ENCODE measurements at places on chromosomes 16 and 17.
A peak's percentile ranks its signal among the peaks of the same experiment; 100 is the strongest.

DNA sequence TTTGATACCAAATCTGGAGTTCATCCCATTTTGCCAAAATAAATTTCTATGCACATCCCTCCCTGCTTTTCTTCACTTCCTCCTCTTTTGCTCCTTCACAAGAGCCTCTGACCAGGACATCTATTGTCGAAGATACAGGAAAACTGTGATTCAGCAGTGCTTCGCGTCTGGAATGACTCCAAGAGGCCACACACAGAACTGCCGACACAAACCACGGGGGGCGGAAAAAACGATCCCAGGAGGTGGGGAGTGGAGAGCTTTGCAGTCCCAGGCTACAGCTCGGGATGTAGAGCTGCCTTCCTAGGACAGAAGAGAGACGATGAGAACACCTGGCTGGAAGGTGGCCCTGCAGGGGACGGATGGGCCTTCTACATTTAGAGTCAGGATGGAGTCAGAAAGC is 102.8 kb downstream of the XYLT1 start:
- no peak for DNase-seq

GRCh38 chr16:1639282-1639681 is 27.1 kb downstream of the CRAMP1 start:
- DNase-seq, result no peak

DNA sequence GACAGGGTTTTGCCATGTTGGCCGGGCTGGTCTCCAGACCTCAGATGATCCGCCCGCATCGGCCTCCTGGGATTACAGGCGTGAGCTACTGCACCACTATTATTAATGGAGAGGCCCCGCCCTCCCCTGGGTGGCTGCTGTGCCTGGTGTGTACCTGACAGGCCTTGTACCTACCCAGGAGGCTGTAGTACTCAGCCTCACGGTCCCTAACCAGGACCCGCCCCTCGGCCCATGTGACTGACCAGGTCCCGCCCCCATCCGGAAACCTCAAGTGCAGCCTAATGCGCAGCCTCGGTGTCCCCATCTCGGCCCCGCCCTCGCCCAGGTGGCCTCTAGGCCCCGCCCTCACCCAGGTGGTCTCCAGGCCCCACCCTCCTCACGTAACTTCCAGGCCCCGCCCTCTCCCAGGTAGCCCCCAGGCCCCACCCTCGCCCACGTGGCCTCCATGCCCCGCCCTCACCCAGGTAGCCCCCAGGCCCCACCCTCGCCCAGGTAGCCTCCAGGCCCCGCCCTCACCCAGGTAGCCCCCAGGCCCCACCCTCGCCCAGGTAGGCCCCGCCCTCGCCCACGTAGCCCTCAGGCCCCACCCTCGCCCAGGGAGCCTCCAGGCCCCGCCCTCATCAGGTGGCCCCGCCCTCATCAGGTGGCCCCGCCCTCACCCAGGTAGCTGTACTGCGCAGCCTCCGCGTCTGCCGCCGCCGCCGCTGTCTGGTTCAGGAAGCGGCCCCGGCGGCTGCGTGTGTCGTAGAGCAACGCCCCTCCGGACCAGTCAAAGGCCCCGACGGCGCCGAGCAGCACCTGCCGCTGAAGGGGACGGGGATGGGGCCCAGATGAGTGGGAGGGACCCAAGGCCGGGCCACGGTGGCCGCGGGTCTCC is 31.0 kb downstream of the HASPIN start:
- DNase-seq, result peak; percentile 81

GRCh38 chr16:51035110-51035498 is 116.0 kb downstream of the SALL1 start:
- no peak for DNase-seq

DNA sequence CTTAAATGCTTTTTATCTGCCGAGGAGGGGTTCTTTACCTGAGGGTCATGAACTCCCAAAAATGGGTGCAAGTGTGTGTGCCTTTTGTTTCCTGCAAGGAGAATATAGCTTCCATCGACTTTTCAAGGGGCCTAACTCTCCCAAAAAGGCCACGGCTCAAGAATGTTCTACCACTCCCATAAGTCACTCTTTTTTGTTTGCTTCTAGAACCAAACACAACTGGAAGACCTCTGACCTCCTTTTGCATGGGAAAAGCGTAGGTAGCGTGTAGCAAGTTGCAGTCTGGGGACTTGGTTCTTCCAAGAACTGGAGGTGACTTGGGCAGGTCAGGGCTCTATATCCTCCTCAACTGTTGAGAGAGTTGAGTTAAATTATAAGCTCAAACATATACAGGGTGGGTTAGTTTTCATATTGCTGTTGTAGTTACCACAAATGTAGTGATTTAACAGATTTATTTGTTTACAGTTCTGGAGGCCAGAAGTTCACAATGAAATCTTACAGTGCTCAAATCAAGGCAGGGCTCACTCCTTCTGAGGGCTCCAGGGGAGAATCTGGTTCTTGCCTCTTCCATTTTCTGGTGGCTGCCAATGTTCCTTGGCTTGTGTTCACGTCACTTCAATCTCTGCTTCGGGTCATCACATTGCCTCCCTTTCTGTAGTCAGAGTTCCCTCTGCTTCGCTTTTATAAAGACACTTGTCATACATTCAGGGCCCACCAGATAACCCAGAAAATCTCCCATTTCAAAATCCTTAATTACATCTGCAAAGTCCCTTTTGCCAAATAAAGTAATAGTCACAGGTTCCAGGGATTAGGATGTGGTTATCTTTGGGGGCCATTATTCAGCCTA is 1.4 kb downstream of the TMEM97 start:
- DNase-seq, result no peak

DNA sequence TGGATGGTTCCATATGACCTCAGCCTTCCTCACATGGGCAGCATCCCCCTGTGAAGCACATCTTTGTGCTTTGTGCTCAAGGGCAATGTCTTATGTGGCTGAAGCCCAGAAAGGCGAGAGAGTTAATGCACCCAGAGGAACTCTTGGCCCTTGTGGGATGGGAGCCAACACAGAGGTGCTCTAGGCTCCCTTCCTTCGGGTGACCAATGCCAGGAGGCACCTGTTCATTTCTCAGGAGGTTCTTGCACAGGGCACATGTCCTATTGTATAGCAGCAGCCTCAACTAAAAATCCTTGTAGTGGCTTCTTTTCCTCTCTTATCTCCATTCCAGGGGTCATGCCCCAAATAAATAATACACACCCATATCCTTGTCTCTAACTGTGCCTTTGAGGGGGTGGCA is 83.7 kb upstream of the DNAH9 start:
- DNase-seq, result no peak

GRCh38 chr17:76383546-76384221 is 725 bp upstream of the SPHK1 start:
- no peak for DNase-seq

DNA sequence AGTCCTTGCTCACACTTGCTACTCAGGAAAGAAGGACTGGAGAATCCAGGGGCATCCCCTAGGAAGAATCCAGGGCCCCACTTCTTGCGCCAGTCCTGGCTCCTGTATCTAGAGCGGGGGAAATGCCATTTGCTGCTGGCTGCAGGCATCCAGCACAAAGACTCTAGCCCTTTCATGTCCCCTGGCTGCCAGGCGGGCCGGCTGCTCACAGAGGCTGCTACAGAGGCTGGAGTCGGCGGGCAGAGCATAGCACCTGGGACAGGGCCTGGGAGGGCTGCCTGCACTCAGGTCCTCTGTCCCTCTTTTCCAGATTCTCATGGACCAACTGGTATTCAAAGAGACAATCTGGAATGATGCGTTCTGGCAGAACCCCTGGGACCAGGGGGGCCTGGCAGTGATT is 13.8 kb downstream of the SMIM5 start:
- no peak for DNase-seq

DNA sequence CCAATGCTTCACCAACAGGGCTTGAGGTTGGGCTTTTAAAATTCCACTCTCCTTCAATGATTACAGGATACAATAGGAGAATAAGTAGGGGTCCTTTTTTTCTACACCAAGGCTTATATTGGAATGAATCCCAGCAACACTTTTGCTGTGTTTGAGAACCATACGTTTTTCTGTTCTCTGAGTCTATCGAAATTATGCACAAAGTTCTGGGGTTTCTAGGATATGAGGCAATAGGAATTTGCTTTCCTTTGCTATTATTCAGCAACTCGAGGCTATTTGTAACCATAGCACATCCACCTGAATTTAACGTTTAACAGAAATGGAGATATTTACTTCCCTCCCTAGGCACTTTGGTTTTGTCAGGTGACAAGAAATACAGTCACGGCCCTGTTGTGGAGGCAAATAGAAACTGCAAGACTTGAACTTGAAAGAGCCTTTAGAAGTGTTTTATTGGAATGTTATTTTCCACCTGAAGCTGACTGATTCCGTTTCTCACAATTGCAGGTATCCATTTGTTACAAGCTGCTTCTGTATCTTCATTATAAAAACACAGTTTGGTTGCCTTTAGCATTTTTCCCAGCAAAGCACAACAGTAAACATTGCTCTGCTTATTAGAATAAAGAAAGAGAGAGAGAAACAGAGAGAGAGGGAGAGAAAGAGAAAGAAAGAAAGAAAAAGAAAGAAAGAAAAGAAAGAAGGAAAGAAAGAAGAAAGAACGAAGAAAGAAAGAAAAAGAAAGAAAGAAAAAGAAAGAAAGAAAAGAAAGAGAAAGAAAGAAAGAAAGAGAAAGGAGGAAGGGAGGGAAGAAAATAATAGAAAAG is 109.6 kb downstream of the HS3ST3A1 start:
- no peak for DNase-seq

GRCh38 chr17:28917465-28917864 is 14.6 kb upstream of the DHRS13 start:
- no peak for DNase-seq

- DNase-seq, result no peak
Observed at GRCh38 chr17:43328650-43329049, 70.1 kb upstream of the ARL4D start.

GRCh38 chr17:37708616-37709212 is 36.1 kb downstream of the HNF1B start:
- DNase-seq, result no peak

- DNase-seq, result no peak
Observed at GRCh38 chr17:44758414-44759085, at the start of gene ADAM11. Gene ADAM11 (plus strand): TSS chr17:44758988. CDS start chr17:44759200, 212 bp downstream.

GRCh38 chr16:2955438-2955778 is 8.7 kb upstream of the KREMEN2 start:
- no peak for DNase-seq

GRCh38 chr16:78749745-78750268 is 650.4 kb downstream of the WWOX start:
- DNase-seq, result no peak

DNA sequence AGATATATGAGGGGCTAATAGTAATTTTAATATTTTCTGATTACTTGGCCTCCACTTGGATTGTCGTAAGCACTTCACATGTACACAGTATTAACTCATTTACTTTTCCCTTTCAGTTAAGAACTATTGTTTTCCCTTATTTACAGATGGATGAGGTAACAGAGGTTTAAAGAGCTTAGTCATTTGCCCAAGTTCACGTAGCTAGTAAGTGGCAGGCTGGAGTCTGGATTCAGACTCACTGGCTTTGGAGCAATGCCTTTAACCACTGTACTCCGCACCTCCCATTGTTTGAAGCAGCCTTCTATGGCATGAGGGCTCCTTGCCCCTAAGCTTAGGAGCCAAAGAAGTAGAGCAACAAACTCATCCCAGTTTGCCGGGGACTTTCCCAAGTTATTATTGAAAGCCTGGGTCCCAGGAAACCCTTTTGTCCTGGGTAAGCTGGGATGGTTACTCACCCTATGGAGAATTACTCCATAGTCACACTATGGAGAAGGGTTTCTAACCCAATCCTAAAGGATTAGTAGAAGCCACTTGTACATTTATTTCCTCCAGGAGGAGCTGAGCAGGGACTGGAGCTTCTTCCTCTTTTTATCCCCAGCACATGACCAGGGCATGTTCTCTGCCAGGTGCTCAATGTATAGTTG is 12.3 kb downstream of the FOXL1 start:
- DNase-seq, result no peak

- no peak for DNase-seq
Observed at GRCh38 chr16:66382171-66382965, 15.9 kb downstream of the CDH5 start.

DNA sequence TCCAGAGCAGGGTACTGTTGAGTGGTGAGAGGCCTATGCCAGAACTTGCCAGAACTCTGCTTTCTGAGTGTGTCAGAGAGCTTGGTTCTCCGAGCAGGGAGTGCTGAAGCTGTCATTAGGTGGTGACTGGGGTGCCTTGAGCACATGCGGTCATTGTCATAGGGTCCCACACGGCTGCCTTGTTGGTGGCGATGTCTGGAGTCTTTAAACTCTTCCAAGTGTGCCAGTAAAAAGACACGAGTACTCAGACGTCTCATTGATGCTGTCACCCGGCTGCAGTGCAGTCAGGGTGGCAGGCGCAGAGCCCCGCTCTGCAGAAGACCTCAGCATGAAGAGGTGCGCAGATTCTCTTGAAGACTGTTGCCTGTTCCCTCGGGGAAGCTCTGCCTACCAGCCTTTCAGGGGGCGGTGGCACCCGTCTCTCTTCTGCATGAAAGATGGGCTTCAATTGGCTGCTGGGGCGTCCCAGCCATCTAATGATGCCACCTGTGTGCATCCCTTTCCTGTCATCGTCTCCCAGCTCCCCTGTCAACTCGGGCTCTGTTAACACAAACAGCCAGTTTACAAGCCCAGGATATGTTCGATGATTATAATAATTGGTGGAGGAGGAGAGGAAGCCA is 58.3 kb downstream of the NKD1 start:
- no peak for DNase-seq

GRCh38 chr16:82995924-82996441 is 369.2 kb downstream of the CDH13 start:
- DNase-seq, result no peak

DNA sequence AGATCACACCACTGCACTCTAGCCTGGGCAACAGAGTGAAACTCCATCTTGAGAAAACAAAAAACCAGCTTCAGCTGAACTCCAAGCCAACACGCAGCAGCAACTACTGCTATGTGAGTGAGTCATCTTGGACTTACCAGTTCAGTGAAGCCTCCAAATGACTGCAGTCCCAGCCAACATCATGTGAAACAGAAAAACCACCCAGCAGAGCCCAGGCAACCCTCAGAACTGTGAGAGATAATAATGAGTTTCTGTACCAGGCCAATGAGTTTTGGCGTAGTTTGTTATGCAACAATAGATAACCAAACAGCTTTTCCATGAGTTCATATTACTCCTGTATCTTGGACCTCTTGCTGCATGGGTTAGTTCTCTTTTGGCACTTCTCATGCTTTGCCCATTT is 23.3 kb downstream of the PHF12 start:
- DNase-seq, result no peak

- no peak for DNase-seq
Observed at GRCh38 chr16:49619811-49620157, 236.1 kb downstream of the ZNF423 start.

- no peak for DNase-seq
Observed at GRCh38 chr17:63116228-63116627, 150.2 kb downstream of the TANC2 start.

Data from activated naive CD4-positive, alpha-beta T cell (primary cell).